ENCODE measurements at places on chromosomes 11 and 22. TPM values are rescaled to one million over a fixed set of nuclear protein-coding genes. Genes with fewer than 3 reads are reported as not detected.

Gene PTPRCAP
- total RNA-seq = 0.79 TPM

Gene OR4P4
- total RNA-seq = not detected

Gene SHANK3
- 2.1 TPM for total RNA-seq

Gene CHADL
- total RNA-seq = 0.56 TPM

Gene SLC35E4
- 5.5 TPM for total RNA-seq

Gene API5
- 91.3 TPM for total RNA-seq

Gene OR2AG1
- total RNA-seq = not detected

Gene CRYAB
- total RNA-seq = 9.9 TPM

Gene BACE1
- total RNA-seq = 2.3 TPM

Gene MTCH2
- 227 TPM for total RNA-seq

Gene APOL6
- 12.9 TPM for total RNA-seq

Gene LIF
- total RNA-seq = 3.2 TPM

Gene RASD2
- total RNA-seq = 0.37 TPM

Gene CABP4
- not detected for total RNA-seq

Gene GDPD4
- total RNA-seq = not detected

Data from SK-MEL-5 (cell line).